ENCODE measurements at places on chromosomes 2 and 18. TPM values are rescaled to one million over a fixed set of nuclear protein-coding genes. Genes with fewer than 3 reads are reported as not detected.

- no peak overlapping the region for H3K27ac ChIP-seq
- H3K27me3 ChIP-seq = no peaks in the 10 kb centered on the region
- H3K4me3 ChIP-seq = no peak overlapping the region
- no peaks in the 10 kb centered on the region for H3K4me1 ChIP-seq
- no peak for DNase-seq
Measured at GRCh38 chr18:74493689-74494088, 2.5 kb upstream of the CNDP2 start.

DNA sequence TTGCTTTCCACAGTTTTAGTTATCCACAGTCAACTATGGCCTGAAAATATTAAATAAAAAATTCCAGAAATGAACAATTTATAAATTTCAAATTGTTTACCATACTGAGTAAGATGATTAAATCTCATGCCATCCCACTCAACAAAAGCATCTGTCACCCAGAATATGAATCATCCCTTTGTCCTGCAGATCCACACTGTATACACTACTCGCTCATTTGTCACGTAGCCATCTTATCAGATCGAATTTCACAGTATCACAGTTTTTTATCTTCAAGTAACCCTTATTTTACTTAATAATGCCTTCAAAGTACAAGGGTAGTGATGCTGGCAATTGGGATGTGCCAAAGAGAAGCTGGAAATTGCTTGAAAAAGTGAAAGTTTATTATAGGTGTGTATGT, 291.8 kb upstream of the LRATD1 start:
- H3K36me3 ChIP-seq = no peaks in the 10 kb centered on the region
- no peak overlapping the region for H3K4me3 ChIP-seq
- DNase-seq = no peak
- no peaks in the 10 kb centered on the region for H3K27me3 ChIP-seq
- H3K27ac ChIP-seq = no peak overlapping the region

DNA sequence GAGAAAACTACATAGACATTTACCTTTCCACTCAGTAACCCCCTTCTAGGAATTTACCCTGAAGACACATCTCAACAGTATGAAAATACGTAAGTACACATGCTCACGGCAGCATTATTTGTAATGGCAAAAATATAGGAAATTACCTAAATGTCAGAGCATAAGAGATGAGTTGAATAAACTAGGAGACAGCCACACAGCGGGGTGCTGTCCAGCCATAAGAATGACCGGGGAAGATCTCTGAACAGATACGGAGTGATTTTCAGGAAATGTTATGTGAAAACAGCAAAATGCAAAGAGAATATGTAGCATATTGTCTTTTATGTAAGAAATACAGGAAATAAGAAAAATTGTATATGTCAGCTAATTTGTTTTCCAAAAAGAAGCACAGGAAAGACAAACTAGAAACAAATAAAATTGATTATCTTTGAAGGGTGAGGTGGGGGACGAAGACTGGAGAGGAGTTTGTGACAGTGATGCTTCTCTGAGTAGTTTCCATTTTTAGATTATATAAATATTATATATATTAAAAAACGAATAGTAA, 195.4 kb downstream of the HAUS1 start:
- H3K27ac ChIP-seq = no peak overlapping the region
- H3K36me3 ChIP-seq = no peaks in the 10 kb centered on the region
- H3K4me1 ChIP-seq = no peaks in the 10 kb centered on the region
- no peaks in the 10 kb centered on the region for H3K27me3 ChIP-seq
- no peak for DNase-seq
- no peak overlapping the region for H3K4me3 ChIP-seq

GRCh38 chr2:229520691-229521096, 193.7 kb downstream of the DNER start:
- H3K4me1 ChIP-seq = no peaks in the 10 kb centered on the region
- no peaks in the 10 kb centered on the region for H3K36me3 ChIP-seq
- H3K27me3 ChIP-seq = no peaks in the 10 kb centered on the region
- H3K27ac ChIP-seq = no peak overlapping the region
- no peak for DNase-seq
- no peak overlapping the region for H3K4me3 ChIP-seq

- H3K4me1 ChIP-seq = no peaks in the 10 kb centered on the region
- no peak overlapping the region for H3K4me3 ChIP-seq
- no peak for DNase-seq
Measured at GRCh38 chr2:16816016-16816415, 150.4 kb upstream of the CYRIA start.

DNA sequence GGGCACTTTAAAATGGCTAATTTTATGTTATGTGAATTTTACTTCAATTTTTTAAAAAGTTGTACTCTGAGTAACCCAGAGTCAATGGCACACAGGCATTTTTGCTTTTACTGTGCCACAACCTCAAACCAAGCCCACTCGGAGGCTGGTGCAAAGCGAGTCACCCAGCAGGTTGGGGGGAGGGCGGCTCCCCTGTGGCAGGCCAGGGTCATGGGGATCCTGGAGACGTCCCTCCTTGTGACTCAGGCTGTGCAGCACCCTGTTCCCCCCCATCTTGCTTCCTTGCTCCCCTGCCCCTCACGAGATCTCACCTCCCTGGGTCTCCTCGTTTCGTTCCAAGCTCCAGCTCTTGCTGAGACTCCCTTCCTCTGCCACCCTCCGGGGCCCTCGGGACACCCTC, 58.6 kb downstream of the POMC start:
- DNase-seq = no peak
- no peaks in the 10 kb centered on the region for H3K27me3 ChIP-seq
- no peaks in the 10 kb centered on the region for H3K4me1 ChIP-seq
- no peaks in the 10 kb centered on the region for H3K36me3 ChIP-seq
- H3K4me3 ChIP-seq = no peak overlapping the region
- no peak overlapping the region for H3K27ac ChIP-seq

GRCh38 chr18:70554854-70555445, 266.1 kb downstream of the SOCS6 start:
- no peak for DNase-seq
- no peaks in the 10 kb centered on the region for H3K27me3 ChIP-seq
- no peaks in the 10 kb centered on the region for H3K4me1 ChIP-seq
- H3K4me3 ChIP-seq = no peak overlapping the region

GRCh38 chr2:144215701-144216675, 303.9 kb downstream of the ZEB2 start:
- no peaks in the 10 kb centered on the region for H3K27me3 ChIP-seq
- H3K4me1 ChIP-seq = no peaks in the 10 kb centered on the region
- H3K27ac ChIP-seq = no peak overlapping the region
- DNase-seq = no peak

- no peaks in the 10 kb centered on the region for H3K4me1 ChIP-seq
- H3K27ac ChIP-seq = no peak overlapping the region
- DNase-seq = no peak
- H3K4me3 ChIP-seq = no peak overlapping the region
Measured at GRCh38 chr18:59870623-59871130, 29.1 kb upstream of the PMAIP1 start.

DNA sequence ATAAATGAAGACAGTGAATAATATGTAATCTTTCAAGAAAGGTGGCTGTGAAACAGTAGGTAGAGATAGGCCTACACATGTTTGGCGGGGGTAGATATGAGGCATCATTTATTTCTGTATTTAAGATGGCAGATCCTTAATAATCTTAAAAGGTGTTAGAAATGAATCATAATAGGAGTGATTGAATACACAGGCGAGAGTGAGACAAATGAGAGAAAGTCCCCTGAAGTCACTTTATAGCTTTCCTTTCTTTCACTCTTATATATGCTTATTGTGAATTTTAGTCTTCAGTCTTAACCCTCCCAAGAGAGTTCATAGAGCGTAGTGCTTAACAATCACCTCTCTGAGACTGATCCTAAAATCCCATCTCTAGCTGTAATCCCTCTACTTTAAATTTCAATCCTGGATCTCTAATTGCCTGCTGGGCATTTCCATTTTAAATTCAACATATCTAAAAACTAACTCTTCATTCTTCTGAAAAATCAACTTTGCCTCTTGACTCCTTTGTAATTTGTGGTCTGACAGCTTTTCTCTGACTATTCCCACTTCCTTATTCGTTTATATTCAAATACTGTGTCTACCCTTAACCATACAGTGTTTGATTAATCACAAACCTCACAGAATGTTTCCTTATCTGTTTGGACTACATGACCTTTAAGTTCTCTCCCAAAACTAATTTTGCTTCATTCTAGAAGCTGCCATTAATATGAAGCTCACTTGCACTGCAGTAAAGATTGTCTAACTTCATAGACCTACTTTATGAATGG, 463.7 kb upstream of the FSIP2 start:
- no peak overlapping the region for H3K4me3 ChIP-seq
- no peaks in the 10 kb centered on the region for H3K4me1 ChIP-seq
- no peak overlapping the region for H3K27ac ChIP-seq
- no peaks in the 10 kb centered on the region for H3K36me3 ChIP-seq

- H3K27me3 ChIP-seq = no peaks in the 10 kb centered on the region
- H3K27ac ChIP-seq = no peak overlapping the region
- no peak for DNase-seq
- H3K4me3 ChIP-seq = no peak overlapping the region
Measured at GRCh38 chr18:9019135-9019534, 83.4 kb upstream of the NDUFV2 start.

GRCh38 chr2:224160917-224161316, 121.8 kb upstream of the SERPINE2 start:
- H3K27me3 ChIP-seq = no peaks in the 10 kb centered on the region
- H3K4me1 ChIP-seq = no peaks in the 10 kb centered on the region
- no peak overlapping the region for H3K4me3 ChIP-seq
- no peak overlapping the region for H3K27ac ChIP-seq

DNA sequence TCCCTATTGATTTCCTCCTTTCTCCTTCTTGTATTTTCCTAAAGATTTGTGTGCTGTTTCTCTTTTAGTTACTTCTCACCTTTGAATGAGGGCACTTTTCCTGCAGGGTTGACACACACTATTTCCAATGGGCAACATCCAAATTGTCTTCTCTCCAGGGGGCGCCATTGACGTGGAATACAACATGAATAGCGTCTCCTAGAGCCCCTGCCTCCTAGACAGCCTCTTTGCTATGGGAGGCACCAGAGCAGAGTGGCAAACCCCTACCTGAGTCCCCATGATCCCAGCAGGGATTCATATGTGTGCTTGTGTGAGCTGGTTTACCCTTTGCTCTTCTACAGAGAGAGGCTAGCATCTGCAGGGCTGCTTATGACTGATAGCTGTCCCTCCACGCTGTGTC, 61.3 kb upstream of the ITSN2 start:
- H3K4me1 ChIP-seq = no peaks in the 10 kb centered on the region
- H3K36me3 ChIP-seq = no peaks in the 10 kb centered on the region
- no peak overlapping the region for H3K27ac ChIP-seq
- no peak overlapping the region for H3K4me3 ChIP-seq
- peak; percentile 65 for DNase-seq

GRCh38 chr2:191679818-191680600, 2.1 kb downstream of the NABP1 start:
- H3K36me3 ChIP-seq = no peaks in the 10 kb centered on the region
- H3K4me1 ChIP-seq = peaks cover 6% of the 10 kb centered on the region
- H3K4me3 ChIP-seq = no peak overlapping the region
- no peak for DNase-seq

- DNase-seq = no peak
- no peaks in the 10 kb centered on the region for H3K27me3 ChIP-seq
- no peaks in the 10 kb centered on the region for H3K4me1 ChIP-seq
- no peak overlapping the region for H3K27ac ChIP-seq
- H3K4me3 ChIP-seq = no peak overlapping the region
Measured at GRCh38 chr18:62128157-62128556, 58.7 kb downstream of the PIGN start.

DNA sequence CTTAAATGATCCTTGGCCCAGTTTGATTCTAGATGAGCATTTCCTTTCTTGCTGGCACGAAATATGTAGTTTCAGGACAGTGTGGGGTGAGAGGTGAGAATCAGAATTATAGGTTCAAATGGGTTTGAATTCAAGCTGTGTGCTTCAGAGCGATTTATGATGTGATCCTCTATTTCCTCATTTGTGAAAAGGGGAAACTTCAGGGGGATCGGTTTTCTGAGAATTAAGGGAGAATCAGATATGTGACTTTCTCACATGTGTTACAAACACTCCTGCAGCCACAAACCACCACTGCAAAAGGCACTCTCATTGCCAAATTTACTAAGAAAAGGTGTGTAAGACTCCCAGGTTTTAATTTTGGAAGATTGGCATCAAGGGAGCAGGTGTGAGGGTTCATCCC, 24.4 kb downstream of the HK2 start:
- H3K27me3 ChIP-seq = no peaks in the 10 kb centered on the region
- no peak overlapping the region for H3K4me3 ChIP-seq
- no peaks in the 10 kb centered on the region for H3K4me1 ChIP-seq
- H3K27ac ChIP-seq = no peak overlapping the region
- DNase-seq = no peak

DNA sequence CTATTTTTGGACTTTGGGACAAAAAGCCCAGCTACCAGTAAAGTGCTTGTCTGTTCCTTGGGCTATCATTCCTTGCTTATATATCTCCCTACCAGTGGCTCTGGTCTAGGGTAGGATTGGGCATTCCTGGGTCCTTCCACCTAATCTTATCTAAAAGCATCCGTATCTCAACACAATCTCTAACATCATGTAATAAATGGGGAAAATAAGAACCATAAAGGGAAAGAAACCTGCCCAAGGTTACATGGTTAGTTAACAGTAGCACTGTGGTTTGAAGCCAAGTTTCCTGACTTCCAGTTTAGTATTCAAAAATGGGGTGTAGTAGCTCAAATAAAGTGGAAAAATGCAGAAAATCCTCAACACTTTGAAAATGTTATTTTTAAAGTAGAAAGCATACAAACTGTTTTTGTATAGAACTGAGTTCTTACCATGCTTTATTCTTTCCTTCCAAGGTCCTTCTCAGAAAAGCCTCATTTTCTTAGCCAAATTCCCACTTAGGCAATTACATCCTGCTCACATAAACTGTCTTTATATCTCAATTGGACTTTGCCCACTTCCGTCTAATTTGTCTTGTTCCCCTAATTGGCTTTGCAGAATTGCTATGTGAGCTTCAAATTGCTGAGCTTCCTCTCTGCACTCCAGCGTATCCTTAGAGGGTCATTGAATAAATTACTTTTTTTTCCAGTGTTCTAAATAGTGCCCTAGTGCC, 273.1 kb upstream of the UBE2E3 start:
- H3K27ac ChIP-seq = no peak overlapping the region
- H3K27me3 ChIP-seq = no peaks in the 10 kb centered on the region
- no peaks in the 10 kb centered on the region for H3K4me1 ChIP-seq
- H3K4me3 ChIP-seq = no peak overlapping the region
- DNase-seq = no peak

CDKL4 gene
- total RNA-seq = 0.79 TPM

DARS1 gene
- 57.8 TPM for total RNA-seq

SLC8A1 gene
- 738 TPM for total RNA-seq

GPBAR1 gene
- 10.7 TPM for total RNA-seq

TMEM17 gene
- 0.90 TPM for total RNA-seq

SCN9A gene
- total RNA-seq = 1.1 TPM

LIPG gene
- total RNA-seq = 0.93 TPM

RFTN2 gene
- 4.5 TPM for total RNA-seq

TXNDC2 gene
- not detected for total RNA-seq

CCL20 gene
- total RNA-seq = not detected
